NB4 (cell line): ENCODE measurements at places on chromosomes 2 and 18.

GRCh38 chr2:61769093-61769675 is 84.7 kb downstream of the FAM161A start:
- DNase-seq = no peak

DNA sequence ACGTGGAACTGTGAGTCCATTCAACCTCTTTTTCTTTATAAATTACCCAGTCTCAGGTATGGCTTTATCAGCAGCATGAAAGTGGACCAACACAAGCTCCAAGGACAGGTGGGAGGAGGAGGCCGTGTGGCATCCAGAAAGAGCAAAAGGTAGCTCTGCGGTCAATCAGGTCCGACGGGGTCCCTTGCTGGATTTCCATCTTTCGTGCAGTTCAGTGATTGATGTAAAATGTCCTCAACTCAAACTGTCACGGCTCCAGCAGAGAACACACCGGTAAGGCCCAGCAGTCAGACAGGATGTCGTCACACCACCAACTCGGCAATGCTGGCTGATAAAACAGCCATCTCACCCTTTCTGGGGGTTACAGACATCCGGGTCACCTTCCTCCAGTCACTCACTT is 123.3 kb downstream of the PXDN start:
- DNase-seq = no peak

- no peak for DNase-seq
Observed at GRCh38 chr18:37361335-37362157, 204.1 kb downstream of the CELF4 start.

GRCh38 chr2:197601726-197602125 is 73.7 kb downstream of the RFTN2 start:
- DNase-seq = no peak

DNA sequence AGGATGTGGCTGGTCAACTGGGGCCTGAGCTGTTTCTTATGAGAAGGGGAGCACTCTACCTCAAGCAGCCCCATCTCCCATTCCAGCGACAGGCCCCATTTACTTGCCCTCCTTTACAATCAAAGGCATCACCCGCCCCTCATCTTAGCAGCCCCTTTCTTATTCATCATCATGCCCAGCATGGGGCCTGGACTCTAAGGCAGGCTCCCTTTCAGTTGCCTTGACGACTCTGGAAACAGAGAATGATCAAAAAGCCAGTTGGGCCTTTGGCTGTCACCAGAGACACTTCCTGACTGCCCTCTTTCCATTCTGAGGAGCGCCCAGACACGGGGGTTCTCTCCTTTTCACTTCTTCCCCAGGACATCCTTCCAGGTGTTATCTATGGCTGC is 11.2 kb downstream of the CELF4 start:
- no peak for DNase-seq

GRCh38 chr2:196263181-196263747 is 91.9 kb upstream of the STK17B start:
- DNase-seq = peak; percentile 90

- peak; percentile 63 for DNase-seq
Observed at GRCh38 chr18:26719896-26720295, 145.6 kb downstream of the AQP4 start.

GRCh38 chr2:71858071-71858470 is 289.6 kb downstream of the CYP26B1 start:
- no peak for DNase-seq
